ENCODE measurements at places on chromosomes 13 and 19.
A peak's percentile ranks its signal among the peaks of the same experiment; 100 is the strongest.

DNA sequence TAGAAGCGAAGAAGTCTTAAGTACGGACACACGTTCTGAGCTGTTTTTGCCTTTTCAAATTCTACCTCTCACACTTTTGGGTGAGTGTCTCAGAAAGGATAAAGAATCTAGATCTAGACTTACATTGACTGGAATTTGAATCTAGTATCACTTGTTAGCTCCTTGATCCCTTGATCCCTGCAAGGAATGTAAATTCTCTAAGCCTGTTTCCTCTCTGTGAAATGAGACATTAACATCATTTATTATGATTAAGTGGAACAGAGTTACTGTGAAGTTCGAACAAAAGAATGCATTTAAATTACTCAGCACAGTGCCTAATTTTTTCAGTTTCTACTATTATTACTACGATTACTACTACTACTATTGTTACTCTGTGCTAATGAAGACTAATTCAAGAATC, 86.6 kb upstream of the POSTN start:
- no peak for DNase-seq

DNA sequence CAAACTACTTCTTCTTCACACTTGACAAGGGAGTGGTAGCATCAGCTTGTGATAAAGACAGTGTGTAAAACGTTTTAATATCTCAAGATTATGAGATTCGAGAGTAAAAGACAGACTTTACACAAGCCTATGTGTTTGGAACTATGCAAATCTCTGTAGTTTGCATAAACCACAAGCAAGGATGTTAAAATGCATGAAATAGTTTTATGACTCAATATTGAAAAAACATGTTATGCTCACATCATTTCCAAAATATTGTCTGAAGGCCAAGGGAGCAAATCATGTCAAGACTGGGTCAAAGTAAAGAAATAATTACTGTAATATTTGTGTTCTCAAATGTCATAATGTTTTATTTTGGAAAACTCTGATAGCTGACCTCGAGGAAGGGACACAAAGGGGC, 316.8 kb upstream of the KLF12 start:
- no peak for DNase-seq

GRCh38 chr19:12777217-12778016, 2.1 kb upstream of the HOOK2 start:
- peak; percentile 59 for DNase-seq

DNA sequence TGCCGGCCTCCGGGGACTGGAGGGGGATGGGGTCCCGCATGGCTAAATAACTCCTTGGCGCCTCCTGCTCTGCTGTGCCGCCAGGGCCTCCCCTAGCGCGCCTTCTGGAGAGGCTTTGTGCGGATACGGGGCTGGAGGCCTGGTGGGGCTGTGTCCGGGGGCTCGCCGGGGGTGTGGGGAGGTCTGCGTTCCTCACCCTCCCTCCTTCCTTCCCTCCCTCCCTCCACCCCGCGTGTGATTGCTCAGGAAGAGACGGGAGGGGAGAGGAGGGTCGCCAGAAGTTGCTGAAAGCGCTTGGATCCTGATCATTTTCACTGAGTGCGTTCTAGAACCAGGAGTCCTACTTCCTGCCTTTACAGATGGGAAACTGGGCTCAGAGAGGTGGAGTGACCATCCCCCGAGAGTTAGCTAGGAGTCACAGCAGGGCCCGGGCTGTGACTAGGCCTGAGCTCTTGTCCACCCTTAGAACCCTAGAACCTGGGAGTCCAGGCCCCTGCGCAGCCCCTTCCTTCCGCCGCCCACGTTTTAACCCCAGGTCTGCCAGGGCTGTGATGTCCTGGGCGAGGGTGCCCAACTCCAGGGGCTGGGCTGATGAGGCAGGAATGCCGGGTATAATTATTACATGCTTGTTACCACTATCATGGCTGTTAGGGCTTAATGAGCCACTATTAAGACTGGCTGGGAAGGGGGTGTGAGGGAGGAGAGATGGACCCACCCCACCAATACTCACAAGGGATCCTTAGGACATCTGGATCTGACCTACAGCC, 782 bp upstream of the JUND start:
- DNase-seq = peak; percentile 95

DNA sequence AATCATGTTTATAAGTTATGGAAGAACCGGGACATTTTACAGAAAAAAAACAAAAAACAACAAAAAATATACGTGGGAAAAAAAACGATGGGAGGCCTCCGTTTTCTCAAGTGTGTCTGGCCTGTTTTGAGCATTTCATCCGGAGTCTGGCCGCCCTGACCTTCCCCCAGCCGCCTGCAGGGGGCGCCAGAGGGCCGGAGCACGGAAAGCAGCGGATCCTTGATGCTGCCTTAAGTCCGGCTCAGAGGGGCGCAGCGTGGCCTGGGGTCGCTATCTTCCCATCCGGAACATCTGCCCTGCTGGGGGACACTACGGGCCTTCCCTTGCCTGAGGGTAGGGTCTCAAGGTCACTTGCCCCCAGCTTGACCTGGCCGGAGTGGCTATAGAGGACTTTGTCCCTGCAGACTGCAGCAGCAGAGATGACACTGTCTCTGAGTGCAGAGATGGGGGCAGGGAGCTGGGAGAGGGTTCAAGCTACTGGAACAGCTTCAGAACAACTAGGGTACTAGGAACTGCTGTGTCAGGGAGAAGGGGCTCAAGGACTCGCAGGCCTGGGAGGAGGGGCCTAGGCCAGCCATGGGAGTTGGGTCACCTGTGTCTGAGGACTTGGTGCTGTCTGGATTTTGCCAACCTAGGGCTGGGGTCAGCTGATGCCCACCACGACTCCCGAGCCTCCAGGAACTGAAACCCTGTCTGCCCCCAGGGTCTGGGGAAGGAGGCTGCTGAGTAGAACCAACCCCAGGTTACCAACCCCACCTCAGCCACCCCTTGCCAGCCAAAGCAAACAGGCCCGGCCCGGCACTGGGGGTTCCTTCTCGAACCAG, 1.8 kb upstream of the APOE start:
- DNase-seq = peak; percentile 13

DNA sequence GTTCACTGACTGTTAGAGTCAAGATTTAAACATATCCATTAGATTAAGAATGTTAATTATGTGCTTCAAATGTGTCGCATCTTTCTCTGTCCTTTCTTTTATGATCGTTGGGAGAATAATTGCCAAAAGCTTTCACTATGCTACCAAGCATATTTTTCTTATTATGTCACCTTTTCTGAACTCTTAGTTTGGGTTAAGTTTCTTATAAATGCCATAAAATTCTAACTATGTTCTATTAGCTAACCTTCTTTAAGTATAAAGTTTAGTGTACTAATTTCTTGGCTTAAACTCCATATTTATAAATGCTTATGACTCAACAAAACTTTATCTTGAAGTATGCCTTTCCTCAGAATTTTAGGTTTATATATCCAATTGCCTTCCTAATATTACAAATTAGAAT, 1759.4 kb downstream of the PCDH9 start:
- no peak for DNase-seq

- no peak for DNase-seq
These were observed 52.6 kb downstream of the RASA3 start for GRCh38 chr13:114079601-114080536.

DNA sequence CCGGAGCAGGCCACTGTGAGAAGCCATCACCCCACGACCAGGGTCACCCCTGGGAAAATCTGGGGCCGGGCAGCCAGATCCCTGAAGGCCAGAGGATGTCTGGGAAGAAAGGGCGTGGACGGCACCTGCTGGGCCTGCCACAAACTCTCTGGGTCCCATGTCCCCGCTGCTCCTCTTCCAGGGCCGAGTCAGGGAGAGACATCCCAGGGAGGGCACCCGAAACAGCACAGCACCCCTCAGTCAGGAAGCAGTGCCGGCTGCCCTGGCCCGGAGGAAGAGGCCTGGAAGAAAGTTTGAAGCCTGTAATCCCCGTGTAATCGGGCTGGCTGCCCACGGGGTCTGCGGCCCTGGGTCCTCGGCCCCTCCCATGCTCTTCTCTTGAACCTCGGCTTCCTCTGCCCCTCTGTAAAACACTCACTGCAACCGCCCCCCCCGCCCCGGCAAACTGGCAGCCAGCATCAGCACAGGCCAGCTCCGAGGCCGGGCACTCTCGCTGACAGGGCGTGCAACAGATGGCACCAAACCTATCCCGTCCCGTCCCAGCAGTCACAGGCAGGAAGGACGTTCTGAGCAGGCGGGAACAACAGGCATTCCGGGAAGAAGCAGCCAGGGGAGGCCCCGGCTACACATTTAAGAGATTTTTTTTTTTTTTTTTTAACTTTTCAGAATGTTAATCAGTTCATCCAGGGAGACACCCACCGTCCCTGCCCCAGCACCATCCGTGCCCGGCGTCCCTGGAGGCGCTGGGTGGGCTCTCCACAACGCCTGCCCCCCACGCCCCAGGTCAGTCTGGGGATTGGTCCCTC, 1.5 kb downstream of the SBNO2 start:
- DNase-seq = no peak

- DNase-seq = no peak
These were observed 16.0 kb downstream of the PRKCSH start for GRCh38 chr19:11451327-11451870.

DNA sequence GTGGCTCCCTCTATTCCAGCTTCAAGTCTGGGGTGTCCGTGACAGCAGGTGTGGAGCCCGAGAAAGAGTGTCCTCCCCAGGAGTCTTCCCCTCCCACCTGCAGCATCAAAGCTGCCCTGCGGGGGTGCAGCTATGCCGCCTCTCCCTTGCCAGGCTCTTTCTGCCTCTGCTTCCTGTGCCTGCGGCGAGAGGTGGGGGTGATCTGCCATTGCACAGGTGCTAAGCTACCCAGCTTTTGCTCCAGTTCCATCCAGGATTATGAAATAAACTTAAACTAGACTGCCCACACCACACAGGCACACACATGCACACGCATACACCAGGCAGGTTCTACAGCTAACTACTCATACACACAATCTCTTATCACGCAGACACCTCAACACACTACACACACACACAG, 104.7 kb upstream of the CLDN10 start:
- DNase-seq = no peak

Data from bone marrow (tissue), 2 donors.